Activated CD4-positive, alpha-beta T cell treated with anti-CD3 and anti-CD28 coated beads, Interleukin-2, amount 10 ng/mL, durations not matched to agents 24 days and 14 days (primary cell): ENCODE measurements at places on chromosomes 6 and 20.

DNA sequence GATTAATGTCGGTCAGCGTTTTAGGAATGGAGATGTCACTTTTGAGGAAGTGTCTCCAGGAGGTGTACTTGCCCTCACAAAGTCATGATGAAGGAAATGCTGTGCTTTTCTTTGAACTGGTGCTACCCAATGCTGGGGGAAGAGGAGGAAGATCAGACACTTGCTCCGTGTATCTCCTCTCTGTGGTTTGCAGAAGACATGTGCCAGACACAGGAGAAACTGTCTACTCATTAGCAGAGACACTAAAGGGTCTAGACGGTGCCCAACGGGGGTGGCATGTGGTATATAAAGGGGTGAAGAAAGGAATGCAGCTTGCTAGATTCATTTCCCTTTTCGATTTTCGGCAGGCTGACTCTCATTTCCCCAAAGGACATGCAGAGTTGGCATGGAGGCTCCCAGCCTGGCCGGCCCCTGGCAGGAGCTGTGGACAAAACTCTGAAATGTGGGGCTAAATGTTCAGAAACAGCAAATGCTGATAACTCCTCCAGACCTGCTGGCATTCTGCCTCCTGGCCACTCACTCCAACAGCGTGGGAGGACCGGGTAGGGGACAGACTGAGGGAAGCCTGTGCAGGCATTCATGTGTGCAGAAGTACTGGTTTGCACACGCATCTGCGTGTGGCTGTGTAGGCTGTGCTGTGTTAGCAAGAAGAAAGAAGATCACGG lies 59.6 kb upstream of the QKI start:
- DNase-seq: no peak

GRCh38 chr6:125546841-125547251 lies 202.6 kb upstream of the HEY2 start:
- DNase-seq: no peak

DNA sequence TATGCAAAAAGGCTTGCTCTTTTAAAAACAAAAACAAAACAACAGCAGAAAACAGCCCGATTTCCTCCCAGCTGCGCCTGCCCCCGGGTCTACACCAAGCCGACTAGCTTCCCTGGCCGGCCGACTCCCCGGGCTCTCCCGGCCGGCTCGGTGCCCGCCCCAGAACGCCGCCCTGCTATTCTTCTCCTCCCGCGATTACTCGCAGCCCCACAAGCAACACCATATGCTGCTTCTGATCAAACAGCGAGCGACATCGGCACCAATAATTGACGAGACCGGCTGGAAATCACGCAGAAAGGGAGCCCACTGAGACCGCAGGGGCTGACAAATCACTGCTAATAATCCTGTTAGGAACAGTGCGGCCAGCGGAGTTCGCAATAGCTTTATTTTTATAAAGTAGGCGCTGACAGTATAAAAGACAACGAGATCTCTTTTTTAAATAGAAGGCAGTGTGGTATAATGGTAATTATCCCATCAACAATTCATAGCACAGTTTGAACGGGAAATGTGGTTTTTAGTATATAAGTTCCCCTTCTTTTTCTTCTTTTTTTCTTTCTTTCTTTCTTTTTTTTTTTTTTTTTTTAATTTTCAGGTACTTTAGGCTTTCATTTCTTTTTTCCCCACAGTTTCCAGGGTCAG lies 3.3 kb downstream of the SIM1 start:
- DNase-seq: no peak

DNA sequence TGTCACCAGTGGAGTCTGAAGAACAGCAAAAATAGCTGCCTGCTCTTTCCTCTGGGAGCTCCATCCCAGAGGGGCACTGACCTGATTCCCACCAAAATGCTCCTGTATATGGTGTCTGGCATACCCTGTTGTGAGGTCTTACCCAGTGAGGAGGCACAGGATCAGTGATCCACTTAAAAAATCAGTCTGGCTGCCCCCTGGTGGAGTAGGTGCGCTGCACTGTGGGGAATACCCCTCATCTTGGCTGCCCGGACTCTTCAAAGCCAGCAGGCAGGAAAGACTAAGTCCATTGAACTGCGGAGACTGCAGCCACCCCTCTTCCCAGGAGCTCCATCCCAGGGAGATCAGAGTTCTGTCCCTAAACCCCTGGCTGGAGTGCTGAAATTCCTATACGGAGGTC lies 230.9 kb upstream of the HTR1E start:
- no peak for DNase-seq

DNA sequence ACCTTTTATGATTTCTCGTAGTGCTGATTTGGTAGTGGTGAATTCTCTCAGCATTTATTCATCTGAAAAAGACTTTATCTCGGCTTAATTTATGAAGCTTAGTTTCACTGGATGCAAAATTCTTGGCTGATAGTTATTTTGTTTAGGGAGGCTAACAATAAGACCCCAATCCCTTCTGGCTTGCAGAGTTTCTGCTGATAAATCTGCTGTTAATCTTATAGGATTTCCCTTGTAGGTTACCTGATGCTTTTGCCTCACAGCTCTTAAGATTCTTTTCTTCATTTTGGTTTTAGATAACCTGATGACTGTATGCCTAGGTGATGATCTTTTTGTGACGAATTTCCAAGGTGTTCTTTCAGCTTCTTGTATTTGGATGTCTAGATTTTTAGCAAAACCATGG lies 388.7 kb downstream of the UTRN start:
- DNase-seq: no peak

- no peak for DNase-seq
Observed at GRCh38 chr6:56649053-56649769, 6.5 kb upstream of the DST start.
